ENCODE measurements at places on chromosomes 5 and 9.

DNA sequence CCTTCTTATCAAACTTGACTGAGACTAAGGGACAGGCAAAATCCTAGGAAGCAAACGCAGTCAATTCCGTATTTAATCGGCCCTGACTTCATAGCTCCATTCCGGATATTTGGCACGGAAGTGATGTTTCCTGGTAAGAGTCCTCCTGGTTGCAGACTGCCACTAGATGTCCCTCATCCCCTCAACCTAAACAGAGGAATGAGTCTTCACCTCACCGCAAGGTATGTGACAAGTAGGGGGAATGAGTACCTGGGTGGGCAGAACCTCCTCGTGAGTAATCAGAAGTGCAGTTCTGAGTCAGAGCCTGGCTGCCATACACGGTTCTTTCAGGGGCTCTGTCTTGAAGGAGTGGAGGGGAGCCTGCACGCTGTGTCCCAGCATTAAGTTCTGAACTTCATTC, 173.6 kb downstream of the MUSK start:
- DNase-seq = no peak

GRCh38 chr5:125011419-125011818, 265.0 kb upstream of the ZNF608 start:
- DNase-seq = no peak

- DNase-seq = no peak
These were observed 75.9 kb downstream of the SLC38A9 start for GRCh38 chr5:55636177-55636576.

GRCh38 chr9:79357194-79357593, 214.6 kb upstream of the TLE4 start:
- no peak for DNase-seq

GRCh38 chr5:58156361-58156760, 303.5 kb downstream of the PLK2 start:
- no peak for DNase-seq

Data from activated CD4-positive, alpha-beta memory T cell treated with anti-CD3 and anti-CD28 coated beads for 36 hours (primary cell).